ENCODE measurements at places on chromosomes 1 and 21.
A peak's percentile ranks its signal among the peaks of the same experiment; 100 is the strongest.

GRCh38 chr1:244362476-244362875 lies 89.2 kb downstream of the ADSS2 start:
- DNase-seq = no peak

GRCh38 chr1:7187112-7187493 lies 401.8 kb downstream of the CAMTA1 start:
- no peak for DNase-seq

DNA sequence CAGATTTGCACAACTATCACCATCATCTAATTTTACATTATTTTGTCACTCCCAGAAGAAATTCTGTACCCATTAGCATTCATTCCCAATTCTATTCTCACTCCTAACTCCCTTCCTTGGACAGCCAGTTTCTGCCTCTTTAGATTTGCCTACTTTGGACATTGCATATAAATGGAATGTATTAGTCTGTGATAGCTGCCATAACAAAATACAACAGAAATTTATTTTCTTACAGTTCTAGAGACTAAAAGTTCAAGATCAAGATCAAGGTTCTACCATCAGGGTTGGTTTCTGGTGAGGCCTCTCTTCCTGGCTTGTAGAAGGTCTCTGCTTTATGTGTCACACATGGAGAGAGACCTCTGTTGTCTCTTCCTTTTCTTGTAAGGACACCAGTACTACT lies 61.9 kb downstream of the ALG6 start:
- DNase-seq = no peak

DNA sequence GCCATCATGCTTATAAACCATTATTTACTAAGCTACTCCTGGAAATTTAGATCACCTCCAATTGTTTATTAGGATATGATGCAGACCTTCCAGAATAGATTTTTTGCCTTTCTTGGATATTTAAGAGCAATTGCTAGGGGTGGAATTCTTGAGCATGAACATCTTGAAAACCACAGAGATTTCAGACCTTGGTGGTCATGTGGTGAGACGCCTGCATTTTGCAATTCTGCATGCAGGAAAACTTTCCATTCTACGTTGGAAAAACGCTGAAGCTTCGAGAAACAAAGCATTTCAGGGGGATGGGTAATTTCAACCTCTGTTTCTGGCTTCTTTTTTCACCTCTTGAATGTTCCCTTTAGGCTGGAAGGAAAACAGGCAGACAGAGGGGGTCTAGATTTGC lies 596.3 kb downstream of the KIF26B start:
- DNase-seq = peak; percentile 64

DNA sequence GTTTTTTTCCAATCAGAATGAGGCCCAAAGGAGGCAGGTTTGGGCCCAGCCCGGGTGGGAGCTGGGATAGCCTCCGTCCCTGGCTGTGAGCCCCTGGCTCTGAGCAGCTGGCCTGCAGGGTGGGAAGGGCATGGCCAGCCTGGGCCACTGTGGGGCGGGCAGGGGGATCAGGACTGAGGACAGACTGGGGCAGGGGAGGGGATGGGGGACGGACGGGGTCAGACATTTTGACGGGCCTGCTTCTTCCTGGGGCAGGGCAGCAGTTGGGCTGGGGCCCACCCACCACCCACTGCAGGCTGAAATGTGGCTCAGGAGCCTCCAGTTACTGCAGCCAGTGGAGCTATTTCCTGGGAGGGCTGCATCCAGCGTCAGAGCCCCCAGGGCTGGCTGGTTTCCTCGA lies 2.5 kb upstream of the SLC6A9 start:
- no peak for DNase-seq

DNA sequence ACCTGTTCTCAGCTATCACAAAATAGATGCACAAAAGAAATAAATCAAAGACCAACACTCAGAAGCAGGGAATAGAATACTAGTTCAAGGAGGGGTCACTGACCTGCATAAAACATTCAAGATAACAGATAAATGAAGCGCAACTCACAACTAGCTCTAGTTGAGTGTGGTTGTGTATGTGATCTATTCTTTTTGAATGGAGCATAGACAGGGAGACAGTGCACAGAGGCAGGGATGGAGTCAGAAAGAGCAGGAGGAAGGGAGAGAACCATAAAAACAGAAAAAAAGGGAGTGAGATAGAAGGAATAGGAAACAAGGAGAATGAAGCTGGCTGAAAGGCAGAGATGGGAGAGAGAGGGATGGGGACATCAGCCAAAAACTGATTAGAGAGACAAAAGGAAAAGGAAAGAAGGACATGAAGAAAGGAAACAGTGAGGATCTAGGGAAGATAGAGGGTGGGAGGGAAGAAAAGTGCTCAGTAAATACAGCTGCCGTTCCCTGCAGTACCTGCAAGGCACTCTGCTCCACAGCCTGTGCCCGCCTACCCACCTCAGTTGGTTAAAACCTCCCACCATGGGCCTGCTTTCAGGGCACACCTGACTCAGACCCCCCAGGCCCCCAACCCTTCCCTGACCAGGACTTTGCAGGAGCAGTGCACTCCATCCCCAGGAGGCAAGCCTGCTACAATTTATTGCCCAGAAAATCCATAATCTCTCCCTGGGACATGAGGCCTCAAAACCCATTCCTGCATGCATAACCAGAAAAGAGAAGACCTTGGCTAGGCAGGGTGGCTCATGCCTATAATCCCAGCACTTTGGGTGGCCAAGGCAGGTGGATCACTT lies 385.2 kb upstream of the POU3F1 start:
- DNase-seq = no peak

DNA sequence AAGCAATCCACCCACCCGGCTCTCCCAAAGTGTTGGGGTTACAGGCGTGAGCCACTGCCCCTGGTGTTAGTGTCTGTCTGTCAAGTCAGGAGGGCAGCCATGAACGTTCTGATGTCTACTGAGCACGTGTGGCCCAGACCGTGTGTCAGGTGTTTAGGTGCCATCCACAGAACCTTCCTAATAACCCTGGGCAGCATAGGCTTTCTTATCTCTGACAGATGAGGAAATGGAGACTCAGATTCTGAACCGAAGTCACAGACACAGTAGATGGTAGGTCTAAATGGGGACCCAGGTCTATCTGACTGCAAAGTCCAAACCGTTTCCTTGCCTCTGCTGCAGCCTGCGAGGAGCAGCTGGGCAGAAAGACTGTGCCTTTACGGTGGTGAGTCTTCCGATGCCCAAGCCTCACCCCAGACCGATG lies 622 bp upstream of the IL6R start:
- no peak for DNase-seq

- peak; percentile 29 for DNase-seq
Measured at GRCh38 chr1:119964673-119965363, 68.5 kb upstream of the ADAM30 start.

- no peak for DNase-seq
Measured at GRCh38 chr1:118264343-118264742, 79.3 kb upstream of the SPAG17 start.

DNA sequence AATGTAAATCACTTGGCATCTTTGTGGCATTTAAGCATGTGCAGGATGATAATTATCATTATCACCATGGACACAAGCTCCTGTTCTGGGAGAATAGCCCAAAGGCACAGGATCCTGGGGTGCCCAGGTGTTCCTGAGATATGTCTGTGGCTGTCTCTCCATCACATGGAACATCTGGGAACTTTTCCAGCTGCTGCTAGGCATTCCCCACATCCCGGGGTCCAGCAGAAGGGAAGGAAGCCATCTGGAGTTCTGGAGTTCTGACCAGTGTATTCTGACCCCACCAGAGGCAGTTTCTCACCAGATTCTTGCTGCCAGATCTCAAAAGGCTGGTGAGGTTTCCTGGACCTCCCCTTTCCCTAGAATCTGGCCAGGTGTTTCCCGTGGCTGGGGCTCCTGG lies 259.7 kb upstream of the VAMP3 start:
- DNase-seq = no peak

DNA sequence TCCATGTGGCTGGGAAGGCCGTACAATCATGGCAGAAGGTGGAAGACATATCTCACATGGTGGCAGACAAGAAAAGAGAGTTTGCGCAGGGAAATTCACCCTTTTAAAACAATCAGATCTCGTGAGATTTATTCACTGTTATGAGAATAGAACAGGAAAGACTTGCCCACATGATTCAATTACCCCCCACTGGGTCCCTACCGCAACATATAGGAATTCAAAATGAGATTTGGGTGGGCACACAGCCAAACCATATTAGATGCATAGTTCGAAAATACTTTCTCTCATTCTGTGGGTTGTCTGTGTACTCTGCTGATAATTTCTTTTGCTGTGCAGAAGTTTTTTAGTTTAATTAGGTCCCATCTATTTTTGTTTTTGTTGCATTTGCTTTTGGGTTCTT lies 990.3 kb downstream of the PLA2G4A start:
- no peak for DNase-seq

- DNase-seq = no peak
Measured at GRCh38 chr1:151047925-151048644, 534 bp downstream of the C1orf56 start.

DNA sequence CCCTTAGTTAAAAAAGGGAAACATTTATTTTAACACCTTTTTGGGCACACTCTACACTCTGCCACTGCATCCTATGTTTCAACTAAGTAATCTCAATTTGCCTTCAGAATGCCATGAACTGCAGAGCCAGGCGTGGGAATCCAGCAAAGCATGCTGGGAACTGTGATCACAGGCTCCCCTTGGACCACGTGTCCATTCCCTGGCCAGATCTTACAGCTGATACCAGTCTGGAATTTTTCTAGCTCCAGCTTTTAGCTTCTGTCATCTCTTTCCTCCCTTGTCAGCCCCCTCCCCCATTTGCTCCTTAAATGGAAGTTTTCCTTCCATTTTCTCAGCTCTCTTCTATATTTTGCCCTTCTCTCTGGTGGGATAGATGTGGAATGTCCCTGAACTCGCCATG lies 29.4 kb downstream of the RCSD1 start:
- no peak for DNase-seq

- no peak for DNase-seq
Measured at GRCh38 chr1:37612186-37612585, 16.4 kb upstream of the GNL2 start.

- DNase-seq = no peak
Measured at GRCh38 chr1:172642970-172643369, 15.9 kb upstream of the FASLG start.

DNA sequence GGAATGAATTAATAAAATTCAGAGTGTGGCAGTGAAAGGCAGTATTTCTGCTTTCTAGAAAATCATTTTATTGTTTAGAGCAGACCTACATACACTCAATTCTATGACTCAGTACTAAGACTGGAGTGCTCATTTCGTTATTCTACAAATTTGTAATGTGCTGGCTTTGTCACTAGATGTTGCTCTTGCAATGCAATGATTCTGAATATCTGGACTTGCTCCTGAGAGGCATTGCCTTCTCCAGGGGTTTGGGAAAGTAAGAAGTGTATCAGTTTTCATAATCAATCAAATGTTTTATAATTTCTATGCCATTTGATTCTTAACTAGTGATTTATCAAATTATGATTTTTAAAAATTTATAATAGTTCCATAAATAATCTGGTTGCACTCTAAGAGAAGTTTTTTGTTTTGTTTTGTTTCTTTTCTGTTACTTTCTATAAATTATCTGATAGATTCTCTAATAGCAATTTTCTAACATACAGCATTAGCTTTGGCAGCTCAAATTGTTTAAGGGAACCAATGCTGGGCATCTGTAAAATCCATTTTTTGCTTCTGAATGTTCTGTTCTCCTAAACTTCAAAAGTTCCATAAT lies 280.5 kb upstream of the SGIP1 start:
- DNase-seq = no peak

DNA sequence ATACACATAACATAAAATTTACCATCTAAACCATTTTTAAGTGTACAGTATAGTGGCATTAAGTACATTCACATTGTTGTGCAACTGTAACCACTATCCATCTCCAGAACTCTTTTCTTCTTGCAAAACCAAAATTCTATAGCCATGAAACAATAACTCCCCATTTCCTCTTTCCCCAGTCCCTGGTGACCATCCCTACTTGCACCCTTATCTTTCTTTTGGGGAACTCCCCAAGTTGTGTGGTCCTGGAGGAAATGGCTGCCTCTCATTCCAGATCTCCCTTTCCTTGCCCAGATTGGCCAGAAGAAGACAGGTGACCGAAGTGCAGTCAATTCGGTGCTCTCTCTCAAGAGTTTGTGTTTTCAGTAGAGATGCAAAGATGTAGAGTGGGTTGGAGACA lies 389.6 kb upstream of the C1orf87 start:
- DNase-seq = no peak

DNA sequence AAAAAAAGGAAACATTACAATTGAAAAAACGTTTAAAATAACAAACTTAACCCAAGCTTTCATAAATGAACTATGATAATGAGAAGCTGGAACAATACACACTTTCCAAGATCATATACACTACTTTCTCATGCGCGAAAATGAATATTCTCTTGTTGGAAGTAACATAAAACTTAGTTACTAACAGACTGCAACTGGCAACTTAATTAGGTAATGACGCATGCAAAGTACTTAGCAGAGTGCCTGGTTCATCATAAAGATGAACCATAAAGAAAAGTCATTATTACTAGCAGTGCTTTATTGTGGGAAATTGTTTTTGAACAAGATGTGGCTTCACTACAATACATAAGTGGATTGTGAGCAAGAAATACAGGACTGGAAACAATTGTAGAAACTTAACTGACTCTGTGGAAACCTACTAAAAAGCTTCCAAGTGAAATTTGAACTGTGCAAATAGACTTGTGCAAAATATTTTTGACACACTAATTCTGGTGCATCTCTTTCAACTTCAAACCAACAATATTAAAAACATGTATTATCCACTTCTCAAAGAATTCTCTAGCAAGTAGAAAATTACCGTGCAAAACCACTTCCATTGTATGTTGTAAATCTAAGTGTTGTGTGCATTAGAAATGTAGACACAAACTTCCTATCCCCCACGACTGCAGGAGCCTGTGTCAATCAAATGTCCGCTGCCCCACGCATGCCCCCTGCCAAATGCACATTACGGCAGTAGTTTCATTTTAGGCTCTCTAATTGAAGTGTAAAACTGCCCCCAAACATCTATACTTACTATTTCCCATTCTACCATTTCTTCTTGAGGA lies 2.0 kb downstream of the ARHGAP29 start:
- DNase-seq = no peak

- no peak for DNase-seq
Measured at GRCh38 chr1:172354291-172355274, 65.9 kb upstream of the C1orf105 start.

DNA sequence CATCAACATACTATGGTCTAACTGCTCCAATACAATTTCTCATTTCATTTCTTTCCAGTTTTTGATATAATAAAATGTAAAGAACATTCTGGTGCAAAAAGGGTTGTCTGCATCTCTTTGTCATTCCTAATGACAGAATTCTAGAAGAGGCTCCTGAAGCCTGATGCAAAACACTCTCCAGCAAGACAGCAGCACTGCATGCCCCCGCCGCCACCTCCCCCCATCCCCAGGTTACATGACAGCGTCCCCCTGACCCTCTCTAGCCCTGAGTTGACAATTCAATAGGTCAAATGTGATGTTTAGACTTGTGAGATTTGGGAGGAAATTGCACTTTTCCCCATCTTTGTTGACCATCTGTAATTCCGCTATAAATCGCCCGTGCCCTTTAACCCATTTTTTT lies 64.6 kb upstream of the C1orf21 start:
- DNase-seq = no peak

- no peak for DNase-seq
Measured at GRCh38 chr1:166705376-166706289, 133.6 kb upstream of the POGK start.

- DNase-seq = no peak
Measured at GRCh38 chr21:32733356-32733755, 5.5 kb upstream of the SYNJ1 start.

Measured in AG09309 (cell line).